AG04449 (cell line): ENCODE measurements at places on chromosomes 6 and 20.

GRCh38 chr6:170189236-170189635, 101.6 kb downstream of the DLL1 start:
- DNase-seq: no peak

- no peak for DNase-seq
These were observed 91.7 kb upstream of the SLC22A16 start for GRCh38 chr6:110567957-110568696.

GRCh38 chr6:168367285-168367751, 47.7 kb upstream of the DACT2 start:
- no peak for DNase-seq

DNA sequence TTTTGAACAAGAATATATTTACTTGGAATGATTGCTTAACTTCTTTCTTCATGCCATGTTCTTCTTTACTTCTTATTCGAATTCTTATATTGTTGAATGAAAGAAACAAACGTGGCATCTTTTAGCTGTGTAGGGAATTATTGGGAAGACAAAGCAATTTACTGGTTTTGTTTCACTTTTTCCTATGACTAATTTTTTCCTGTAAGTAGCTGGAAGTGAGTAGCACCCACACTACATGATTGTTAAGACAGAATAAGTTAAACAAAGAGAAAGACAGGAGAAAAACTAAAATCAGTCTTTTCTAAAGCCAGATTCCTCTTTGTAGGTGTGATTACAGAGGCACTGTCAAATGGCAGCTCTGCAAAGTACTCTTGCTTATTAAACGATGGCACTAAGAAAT, 593.4 kb downstream of the EYS start:
- DNase-seq: no peak
